Left renal cortex interstitium (tissue), 4 donors: ENCODE measurements at places on chromosomes 4 and X. TPM values are rescaled to one million over a fixed set of nuclear protein-coding genes. Genes with fewer than 3 reads are reported as not detected.

DNA sequence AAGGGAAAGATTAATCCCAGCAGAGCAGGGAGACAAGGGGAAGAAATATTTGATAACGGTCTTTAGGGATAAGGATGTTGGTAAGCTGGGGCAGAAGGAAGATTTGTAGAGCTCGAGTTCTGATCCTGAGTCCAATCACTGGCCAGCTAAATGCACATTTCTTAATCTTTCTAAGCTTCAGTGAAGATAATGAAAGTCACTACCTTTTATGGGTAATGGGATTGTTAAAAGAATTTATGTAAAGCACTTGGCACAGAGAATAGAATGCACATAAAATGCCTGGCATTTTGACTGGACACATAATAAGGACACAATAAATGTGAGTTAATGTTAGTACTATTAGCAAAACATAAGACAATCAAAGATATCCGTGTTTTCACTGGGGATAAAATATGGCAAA lies 43.3 kb downstream of the NCAPG start:
- no peak for DNase-seq

DNA sequence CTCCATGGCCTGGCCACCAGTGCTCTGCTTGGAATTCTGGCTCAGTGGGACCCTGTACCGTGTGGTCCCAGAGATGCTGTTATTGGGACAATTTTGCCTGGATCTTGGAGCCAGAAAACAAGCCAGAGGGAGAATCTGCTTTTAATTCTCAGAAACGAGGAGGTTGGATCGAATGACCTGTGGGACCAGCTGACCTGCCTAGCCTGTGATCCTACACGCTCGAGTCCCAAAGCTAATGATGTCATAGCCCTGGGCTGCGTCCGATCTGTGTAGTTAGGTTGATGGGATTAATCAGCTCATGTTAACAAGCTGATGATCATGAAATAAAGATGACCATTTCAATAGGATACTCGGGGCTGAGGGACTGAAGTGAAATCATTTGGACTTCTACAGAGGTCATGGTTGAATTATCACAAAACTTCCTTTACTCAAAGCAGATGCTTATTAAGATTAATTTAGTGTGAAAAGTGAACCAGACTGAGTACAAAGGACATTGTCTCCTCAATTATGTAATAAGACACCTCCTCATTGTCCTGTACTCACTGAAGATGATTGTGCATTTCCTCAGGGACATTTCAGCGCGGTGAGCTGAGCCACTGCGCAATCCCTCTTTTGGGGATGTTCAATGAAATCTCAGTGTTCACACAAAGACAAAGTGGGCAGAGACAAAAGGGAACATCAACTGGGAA lies 51.9 kb upstream of the STX18 start:
- DNase-seq = no peak

- no peak for DNase-seq
Observed at GRCh38 chrX:42821803-42822443, 44.0 kb upstream of the PPP1R2C start.

DNA sequence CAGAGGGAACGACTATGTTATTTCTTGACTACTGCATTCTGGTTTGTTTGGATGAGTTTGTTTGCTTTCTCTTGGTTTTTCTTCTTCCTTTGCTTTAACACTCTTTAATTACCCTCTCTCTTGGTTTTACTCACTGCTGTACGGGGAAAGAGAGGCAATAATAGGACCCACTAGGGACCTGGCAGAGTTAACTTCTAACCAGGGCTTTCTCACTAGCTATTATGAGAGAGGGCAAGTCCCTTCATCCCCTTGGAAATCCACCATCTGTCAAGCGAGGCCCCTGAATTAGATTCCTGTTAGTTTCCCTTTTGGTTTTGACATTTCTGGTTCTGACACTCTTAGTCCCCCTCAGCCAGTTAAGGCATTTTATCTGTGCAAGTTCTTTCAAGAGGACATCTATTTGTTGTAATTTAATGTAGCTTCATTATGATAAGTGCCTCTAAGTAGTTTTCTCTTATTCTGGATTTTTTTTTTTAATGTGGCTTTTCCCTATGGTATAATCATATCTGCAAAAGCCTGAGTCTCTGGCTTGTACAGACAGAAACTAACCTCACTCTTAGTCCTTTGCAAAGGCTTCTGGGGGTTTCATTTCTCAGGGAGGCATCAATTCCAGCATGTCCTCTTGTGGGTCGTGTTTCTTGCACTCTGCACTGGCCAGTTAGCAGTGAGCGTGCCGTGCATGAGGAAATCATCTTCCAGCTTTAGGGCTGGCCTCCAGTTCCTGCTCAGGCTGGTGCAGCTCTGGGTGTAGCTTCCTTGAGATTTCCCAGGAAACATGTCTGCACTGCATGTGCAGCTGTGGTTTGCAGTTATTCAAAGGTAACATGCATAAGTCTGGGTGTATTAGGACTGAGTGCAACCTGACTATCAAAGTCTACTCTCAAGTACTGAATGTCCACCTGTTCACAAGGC lies 221.3 kb downstream of the STIM2 start:
- DNase-seq = no peak

The GALNTL6 gene
- polyA plus RNA-seq = 0.46 TPM

DNA sequence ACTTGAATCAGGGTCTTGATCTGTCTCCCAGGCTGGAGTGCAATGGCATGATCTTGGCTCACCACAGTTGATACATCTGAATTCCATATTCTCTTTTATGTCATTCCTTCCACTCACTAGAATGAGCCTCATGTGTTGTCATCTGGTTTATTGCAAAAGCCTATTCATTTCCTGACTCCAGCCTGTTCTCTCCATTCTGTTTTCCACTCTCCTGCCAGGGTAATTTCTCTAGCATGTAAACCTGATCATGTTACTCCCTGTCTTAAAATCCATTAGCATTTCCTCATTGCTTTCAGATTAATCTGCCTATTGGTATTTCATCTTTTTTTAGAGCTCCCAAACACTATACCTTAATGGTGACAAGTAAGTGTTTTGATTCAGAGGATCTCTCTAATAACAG lies 4.3 kb upstream of the DDX60L start:
- DNase-seq = no peak

GRCh38 chrX:56920338-56920997 lies 74.9 kb downstream of the SPIN3 start:
- DNase-seq = no peak

GRCh38 chr4:111992351-111993168 lies 152.7 kb upstream of the FAM241A start:
- DNase-seq = peak; percentile 1

DNA sequence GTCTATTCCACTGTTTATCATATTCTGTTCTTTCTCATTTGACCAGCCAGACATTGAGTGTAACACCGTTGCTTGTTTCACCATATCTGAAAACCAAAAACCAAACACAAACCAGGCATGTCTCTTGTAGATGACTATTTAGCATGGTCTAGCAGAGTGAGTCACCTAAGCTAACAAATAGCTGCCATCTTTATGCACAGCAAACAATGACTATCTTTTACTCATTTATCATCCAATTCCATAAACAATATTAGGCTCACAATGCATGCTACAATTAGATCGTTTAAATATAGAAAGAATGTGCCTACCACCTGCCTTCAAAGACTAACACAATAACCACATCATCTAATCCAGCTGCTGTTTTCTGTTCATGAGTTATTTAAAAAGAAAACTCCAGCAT lies 495.4 kb downstream of the PCDH19 start:
- no peak for DNase-seq

DNA sequence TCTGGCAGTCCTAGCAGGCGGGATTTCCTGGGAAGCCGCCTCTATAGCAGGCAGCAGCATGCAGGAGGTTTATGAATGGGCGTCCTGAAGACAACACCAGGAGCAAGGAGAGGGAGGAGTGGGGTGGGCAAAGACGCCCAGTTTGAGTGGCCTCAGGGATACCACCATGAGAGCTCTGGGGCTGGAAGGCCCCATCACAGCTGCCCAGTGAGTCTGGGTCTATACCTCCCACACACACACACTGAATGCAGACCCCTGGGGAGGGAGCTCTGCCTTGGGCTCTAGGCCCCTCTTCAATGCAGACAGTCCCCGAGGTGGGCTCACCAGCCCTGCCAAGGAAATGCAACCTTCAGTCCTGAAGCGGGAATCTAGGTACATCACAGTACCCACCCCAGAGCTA lies 98.6 kb downstream of the AFAP1 start:
- DNase-seq = no peak

The AFM gene
- polyA plus RNA-seq = 13.2 TPM
